CD4-positive, alpha-beta T cell treated with Interleukin-10 for 1 hour (primary cell): ENCODE measurements at places on chromosomes 6 and 20.

DNA sequence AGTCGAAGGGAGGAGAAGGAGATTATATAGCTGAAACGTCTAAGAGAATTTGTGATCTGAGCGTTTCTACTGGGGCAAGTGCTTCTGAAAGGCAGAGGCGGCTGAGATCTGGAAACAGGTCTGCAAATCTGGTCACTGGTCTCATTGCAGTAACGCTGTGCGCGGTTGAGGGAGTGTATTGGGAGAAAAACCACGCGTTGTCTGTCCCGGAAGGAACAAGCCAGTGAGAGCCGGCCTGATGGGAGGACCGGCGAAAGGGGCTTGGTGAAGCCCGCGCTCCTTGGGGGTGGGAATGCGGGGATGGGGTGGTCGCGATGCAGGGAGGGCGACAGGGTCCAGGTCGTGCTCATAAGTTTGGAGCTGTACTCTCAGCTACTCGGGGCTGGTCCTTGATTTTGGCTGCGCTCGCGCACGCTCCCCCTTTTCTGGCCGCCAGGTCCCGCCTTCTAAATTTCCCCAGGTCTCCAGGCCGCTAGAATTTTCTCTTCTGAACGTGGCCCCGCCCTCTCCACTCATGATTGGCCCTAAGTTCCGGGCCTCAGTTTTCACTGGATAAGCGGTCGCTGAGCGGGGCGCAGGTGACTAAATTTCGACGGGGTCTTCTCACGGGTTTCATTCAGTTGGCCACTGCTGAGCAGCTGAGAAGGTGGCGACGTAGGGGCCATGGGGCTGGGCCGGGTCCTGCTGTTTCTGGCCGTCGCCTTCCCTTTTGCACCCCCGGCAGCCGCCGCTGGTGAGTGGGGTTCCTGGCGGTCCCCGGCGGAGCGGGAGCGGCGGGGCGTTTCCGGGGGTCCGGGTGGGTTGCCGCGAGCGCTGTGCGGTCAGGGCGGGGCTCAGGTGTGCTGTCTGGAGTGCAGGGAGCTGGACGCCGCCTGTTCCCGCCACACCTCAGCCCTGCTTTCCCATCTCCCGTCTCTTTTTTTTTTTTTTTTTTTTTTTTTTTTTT, at the start of gene MICB:
Gene MICB (plus strand): TSS at position 615 of the 946 bp plus-strand sequence. CDS start 49 bp downstream, at position 664.
- DNase-seq: peak; percentile 89

GRCh38 chr20:828987-829386, 4.5 kb upstream of the FAM110A start:
- no peak for DNase-seq

DNA sequence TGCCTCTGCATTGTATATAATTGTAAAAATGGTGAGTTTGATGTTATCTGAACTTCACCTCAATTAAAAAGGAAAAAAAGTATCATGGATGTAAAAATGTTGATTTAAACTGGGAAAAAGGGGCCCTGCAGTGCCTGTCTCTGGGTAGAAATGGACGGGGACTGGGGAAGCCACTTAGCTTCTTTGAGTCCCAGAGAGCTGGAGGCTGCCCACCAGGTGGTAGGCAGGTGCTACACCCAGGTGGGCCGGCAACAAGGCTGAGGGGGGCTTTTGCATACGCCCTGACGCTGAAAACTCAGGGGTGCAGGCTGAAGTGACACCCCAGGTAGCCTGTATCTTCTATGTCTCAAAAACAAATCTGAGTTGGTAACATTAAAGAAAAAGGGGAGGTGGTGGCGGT, 118.2 kb downstream of the SULF2 start:
- no peak for DNase-seq

DNA sequence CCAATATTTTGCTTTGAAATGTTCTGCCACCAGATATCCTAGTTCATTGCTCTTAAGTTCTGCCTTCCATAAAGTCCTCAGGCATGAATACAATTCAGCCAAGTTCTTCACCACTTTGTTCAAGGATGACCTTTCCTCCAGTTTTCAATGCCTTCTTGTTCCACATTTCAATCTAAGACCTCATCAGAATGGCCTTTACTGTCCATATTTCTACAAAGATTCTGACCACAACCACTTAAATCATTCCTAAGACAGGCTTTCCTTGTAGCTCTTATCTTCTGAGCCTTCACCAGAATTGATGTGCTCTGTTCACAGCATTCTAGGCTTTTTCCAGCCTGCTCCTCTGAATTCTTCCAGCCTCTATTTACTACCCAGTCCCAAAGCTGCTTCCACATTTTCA, 319.0 kb downstream of the HACE1 start:
- no peak for DNase-seq

DNA sequence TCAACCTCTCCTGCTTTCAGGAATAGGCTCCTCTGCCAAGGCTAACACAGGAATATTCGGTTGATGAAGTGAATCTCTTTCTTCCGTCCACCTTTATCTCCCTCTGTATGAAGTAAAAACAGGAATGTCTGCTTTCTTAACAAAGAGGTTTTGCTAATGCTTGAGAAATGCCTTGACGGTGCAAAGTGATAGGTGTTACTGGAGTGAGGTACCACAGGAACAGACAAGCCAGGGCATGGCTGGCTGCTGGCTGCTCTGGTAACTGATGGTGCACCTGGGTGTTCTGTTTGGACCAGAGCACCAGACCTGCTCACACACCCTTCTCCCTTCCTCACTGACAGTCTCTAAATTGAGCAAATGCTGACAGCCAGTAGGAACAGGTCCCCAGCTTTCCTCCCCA, 174.0 kb upstream of the FBXL4 start:
- no peak for DNase-seq

DNA sequence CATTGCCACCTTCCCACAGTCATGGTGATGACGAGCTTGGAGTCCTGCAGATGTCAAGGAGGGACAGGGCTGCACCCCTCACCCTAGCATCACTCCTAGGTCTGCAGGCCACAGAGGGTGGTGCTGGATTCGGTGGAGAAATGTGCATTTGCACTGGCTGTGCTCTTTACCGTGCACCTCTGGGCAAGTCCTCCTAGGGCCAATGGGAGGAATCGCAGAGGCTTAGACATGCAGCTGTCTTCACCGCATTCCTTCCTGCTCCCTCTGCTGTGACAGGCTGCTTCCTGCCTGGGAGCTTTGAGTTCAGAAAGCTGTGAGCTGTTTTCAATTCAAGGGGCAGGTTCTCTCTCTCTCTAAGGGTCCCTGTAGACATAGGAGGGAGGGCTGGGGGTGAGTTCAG, 85.1 kb downstream of the EDN3 start:
- no peak for DNase-seq

- no peak for DNase-seq
Measured at GRCh38 chr6:157650801-157651200, 172.2 kb upstream of the SNX9 start.

DNA sequence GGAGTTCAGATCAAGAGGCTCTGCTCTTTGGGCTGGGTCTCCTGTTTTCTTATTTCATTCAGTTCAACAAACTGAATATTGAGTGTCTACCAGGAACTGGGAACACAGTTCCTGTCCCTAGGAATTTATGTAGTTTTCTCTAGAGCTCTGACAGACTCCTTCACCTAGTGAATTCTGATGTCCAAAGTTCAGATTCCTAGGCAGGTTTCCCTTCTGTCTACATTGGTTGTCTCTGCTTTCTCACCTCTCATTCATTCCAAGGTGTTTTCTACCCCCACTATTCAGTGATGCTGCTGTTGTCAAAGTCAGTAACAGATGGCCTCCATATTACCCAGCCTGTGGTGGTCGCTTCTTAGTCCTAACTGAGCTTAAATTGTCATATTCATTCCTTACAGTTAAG, 4.4 kb downstream of the SMIM13 start:
- no peak for DNase-seq

- no peak for DNase-seq
Measured at GRCh38 chr6:127786109-127786508, 114.7 kb downstream of the THEMIS start.

GRCh38 chr6:7249391-7249790, 63.6 kb downstream of the SSR1 start:
- DNase-seq: no peak

GRCh38 chr20:13567663-13568062, 71.1 kb downstream of the TASP1 start:
- no peak for DNase-seq

- no peak for DNase-seq
Measured at GRCh38 chr6:163393923-163394322, 20.6 kb upstream of the QKI start.

- no peak for DNase-seq
Measured at GRCh38 chr6:137492289-137493217, 1.6 kb downstream of the OLIG3 start.

- DNase-seq: no peak
Measured at GRCh38 chr20:8909596-8909995, 159.3 kb upstream of the PLCB4 start.
